NCI-H460 (cell line): ENCODE measurements at places on chromosomes 7 and 10. TPM values are rescaled to one million over a fixed set of nuclear protein-coding genes. Genes with fewer than 3 reads are reported as not detected.

MMD2 gene
- not detected in 2 replicates for total RNA-seq

PSD gene
- total RNA-seq: 0.29 and 0.32 TPM in 2 replicates

AIMP2 gene
- 110 and 134 TPM in 2 replicates for total RNA-seq

GRCh38 chr10:62019013-62019684 is 117.7 kb downstream of the ARID5B start:
- DNase-seq: no peak

DNA sequence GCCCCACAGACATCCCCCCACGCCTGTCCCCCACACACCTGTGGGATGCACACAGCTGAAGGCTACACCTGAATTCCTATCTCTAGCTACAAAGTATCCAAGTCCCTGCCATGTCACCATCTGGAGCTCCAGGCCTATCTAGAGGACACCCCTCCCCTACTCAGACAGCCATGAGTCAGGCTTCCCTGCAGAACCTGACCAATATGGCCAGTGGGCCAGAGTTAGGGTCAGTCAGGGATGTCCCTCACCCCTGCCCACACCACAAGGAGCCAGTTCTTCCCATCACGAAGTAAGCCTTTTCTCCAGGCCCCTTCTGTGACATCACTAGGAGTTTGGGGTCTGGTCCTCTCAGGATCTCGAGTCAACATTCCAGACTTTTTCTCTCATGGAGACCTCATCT is 10.6 kb upstream of the SLC18A3 start:
- no peak for DNase-seq

GRCh38 chr10:132865851-132866600 is 76.3 kb downstream of the CFAP46 start:
- DNase-seq: no peak

DNA sequence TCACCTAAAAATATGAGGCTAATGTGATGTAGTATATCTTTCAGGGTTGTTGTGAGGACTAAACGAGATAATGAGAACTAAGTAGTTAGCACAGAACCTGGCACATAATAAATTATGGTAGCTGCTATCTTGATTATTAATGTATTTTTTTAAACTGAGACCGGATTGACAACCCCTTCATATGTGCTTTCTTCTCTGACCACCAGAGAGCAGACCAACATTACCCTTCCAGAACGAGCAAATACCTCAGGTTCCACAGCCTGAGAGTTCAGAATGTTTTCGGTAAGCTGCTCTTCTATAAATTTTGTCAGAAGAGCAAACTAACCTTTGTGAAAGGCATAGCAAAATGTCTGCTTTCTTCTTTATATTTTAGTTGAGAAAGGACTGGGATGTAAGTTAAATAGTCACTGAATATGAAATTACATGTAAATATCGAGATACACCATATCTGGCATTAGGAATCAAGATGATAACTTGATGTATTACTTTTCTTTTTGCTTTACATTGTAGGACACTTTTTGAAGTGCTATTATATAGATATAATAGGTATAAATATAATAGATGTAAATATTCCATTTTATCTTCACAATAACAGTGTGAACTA is 13.6 kb upstream of the BPGM start:
- DNase-seq: peak; percentile 55

DNA sequence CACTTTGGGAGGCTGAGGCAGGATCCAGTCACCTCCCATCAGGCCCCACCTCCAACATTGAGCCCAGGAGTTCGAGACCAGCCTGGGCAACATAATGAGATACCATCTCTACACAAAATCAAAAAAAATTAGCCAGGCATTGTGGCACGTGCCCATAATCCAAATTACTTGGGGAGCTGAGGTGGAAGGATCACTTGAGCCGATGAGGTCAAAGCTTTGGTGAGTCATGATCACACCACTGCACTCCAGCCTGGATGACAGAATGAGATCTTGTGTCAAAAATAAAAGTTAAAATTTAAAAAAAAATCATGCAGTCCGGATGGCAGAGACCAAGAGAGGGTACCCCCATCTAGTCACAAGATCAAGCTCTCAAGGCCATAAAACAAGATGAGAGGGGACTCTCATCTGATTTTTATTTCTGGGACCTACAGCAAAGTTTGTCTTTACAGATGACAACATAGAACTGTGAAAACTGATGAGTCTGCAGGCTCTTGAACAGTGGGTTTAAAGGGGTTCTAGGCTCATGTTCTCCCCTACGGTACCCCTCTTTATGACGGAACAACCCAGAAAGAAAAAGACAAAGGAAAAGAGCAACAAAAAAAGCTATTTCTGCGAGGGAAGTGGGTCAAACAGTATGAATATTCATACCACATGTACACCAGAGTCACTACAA is 28.9 kb upstream of the CREB3L2 start:
- DNase-seq: no peak

- DNase-seq: no peak
These were observed 2.5 kb downstream of the VOPP1 start for GRCh38 chr7:55569797-55570196.

GRCh38 chr10:102484021-102484420 is 18.5 kb downstream of the ACTR1A start:
- DNase-seq: no peak

- peak; percentile 18 for DNase-seq
These were observed 151.0 kb downstream of the CHN2 start for GRCh38 chr7:29345590-29345989.

- DNase-seq: peak; percentile 64
These were observed 38.8 kb downstream of the TMEM60 start for GRCh38 chr7:77759294-77759889.

GRCh38 chr7:36287371-36288241 is 102.1 kb upstream of the ANLN start:
- no peak for DNase-seq

- no peak for DNase-seq
These were observed 285.7 kb downstream of the CRPPA start for GRCh38 chr7:16135658-16136057.

GRCh38 chr7:44819292-44819691 is 22.8 kb downstream of the PPIA start:
- no peak for DNase-seq

DNA sequence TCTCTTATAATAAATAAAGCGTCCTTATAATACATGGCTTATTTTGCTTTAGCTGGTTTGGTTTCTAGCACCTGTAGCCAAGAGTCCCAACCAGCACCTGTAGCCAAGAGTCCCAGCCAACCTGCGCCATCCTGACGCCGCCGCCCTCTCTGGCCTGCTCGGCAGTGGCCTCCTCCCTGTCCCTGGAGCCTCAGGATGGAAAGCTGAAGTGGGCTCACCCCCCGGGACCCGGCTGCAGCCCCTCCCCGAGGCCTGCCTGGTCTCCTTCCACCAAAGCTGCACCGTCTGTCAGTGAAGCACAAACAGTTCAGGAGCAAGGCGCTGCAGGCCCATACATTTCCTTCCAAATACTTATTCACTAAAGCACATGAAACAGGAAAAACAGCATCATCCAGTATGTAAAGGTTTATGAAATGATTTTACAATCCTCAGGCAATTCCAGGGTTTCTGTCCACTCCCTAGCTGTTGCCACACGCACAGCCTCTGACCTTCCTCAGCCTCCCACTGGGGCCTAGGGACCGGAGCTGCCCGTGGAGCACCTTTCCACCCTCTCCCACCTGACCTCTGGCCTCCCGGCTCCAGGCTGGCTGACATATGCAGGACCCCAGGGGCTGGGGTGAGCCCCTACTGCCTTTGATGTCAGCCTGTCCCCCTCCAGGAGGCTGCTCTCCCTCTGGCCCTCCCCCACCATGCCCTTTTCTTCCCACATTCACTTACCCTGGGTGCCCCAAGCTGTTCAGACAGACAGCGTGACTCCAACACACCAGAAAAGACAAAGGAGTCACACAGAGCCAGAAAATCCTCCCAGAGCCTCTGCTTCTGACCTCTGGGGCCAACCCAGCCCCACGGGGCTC is 149.6 kb upstream of the PPP2R2D start:
- no peak for DNase-seq

GRCh38 chr10:55224007-55224781 is 423.2 kb upstream of the PCDH15 start:
- DNase-seq: no peak

DNA sequence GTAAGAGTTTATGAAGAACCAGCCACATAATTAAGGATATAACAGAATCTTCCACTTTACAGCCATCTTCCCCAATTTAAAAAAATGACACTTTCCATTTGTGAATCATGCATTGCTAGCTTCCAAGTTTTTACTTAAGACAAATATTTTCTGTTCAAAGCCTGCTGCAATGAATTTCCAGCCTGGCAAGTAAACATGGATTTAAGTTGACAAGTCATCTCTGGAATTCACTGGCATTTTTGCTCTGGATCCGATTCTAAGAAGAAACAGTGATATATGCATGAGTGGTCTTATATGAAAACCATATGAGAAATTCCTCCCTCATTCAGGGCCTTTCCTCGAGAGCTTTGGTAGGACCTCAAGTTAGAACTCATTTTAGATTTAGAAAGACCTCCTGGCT is 116.1 kb upstream of the CDCA7L start:
- no peak for DNase-seq
